ENCODE measurements at places on chromosomes 11 and 22.

- no peak for DNase-seq
Measured at GRCh38 chr11:75260396-75261170, 20.0 kb downstream of the TPBGL start.

DNA sequence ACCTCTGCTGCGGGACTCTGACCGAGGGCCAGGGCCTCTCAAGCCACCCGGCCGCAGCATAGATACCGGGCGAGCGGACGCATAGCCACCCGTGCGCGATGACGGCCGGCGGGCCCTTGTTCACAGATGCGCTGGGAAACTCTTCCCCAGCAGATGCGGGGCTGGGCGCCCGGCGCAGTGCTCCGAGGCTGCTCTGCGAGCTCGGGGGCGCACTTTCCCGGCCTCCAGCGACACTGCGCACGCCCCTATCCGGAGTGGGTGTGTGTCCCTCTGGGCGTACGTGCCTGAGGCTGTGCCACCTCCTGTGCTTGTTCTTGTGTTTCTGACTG, 104.7 kb upstream of the E2F8 start:
- no peak for DNase-seq

DNA sequence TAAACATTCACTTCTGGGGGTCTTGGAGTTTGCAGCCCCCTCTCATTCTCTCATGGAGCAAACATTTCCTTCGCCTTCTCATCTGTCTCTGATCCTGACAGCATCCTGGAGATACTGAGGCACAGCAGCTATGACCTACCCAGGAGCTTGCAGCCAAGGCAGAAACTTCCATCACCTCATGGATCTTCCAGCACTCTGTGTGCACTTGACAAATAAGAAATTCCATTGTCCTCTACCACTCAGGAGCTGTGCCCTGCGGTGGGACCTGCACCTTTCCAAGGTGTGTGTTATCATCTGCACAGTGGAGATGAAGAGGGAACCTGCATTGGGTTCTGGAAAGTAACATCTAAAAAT, 49.1 kb downstream of the GGTLC2 start:
- DNase-seq: no peak

DNA sequence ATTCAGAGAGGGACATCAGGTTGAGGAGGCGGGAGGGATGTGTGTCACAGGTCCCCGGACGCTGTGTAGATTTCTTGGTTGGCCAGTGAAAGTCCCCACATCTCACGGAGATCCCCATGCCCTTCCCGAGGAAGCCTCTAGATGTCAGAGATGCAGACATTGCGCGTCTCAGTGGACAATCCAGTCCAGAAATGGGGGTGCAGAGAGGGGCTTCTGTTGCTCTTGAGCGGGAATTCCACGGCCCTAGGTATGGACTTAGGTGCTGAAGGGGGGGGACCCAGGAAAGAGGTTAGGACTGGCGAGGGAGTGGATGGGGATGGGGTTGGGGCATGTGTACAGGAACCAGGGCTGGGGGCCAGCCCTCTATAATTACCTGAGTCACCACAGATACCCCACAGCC, 7.0 kb downstream of the THY1 start:
- DNase-seq: no peak

GRCh38 chr22:37634417-37634924, 5.0 kb upstream of the SH3BP1 start:
- no peak for DNase-seq

DNA sequence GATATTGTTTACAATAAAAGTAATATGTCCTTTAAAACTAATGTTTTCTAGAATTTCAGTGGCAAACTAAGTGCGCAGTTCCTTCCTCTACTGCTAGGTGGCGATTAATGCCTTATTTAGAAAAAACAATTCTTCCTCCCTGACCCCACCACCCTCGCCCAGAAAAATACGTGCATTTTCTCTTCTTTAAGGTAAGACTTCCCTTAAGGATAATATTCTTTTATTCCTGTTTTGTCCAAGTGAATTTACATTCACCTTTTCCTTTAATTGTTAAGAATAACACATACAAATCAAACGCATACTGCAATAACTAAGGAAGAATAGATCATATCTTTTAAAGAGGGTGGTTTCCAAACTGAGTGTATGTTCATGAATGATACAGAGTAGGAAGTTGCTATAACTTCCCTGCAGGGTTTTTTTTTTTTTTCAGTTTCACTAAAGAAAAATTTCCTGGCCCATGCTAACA, 17.0 kb upstream of the PSMA1 start:
- no peak for DNase-seq

DNA sequence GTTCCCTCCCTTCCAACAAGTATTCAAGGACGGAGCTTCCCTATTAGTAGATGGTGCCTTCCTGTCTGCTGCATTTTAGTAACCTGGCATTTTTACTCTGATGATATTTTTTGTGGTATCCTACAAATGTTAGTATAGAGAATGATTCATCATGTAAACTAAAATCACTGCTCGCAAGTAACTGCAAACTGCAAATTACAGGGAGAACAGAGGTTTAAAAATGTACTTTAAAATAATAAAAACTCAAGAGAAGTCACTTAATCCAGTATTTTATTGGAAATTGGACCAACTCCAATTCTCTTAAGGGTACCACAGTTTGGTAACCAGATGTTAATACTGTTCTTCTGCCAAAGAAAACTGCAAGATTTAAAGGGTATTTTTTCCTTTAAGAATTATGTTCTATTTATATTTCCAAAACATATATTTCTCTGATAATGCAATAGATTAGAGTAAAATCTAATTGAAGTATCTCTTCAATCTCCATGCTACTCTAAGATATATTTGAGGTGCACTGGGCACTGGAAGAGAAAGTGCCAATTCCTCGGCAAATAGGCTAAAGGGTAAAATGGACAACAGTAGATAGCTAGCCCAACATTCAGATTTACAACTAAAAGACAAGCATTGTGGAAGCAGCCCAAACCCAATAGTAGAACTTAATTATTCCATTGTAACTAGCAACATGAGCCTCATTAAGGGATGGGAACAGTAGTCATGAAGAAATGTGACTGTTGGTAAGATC, 298.0 kb downstream of the TTC28 start:
- no peak for DNase-seq

- no peak for DNase-seq
Measured at GRCh38 chr11:128500493-128500892, 86.9 kb downstream of the ETS1 start.

GRCh38 chr11:94132152-94132558, 3.5 kb downstream of the PANX1 start:
- DNase-seq: no peak

- DNase-seq: no peak
Measured at GRCh38 chr22:20430101-20430719, 7.4 kb downstream of the SCARF2 start.

- no peak for DNase-seq
Measured at GRCh38 chr11:104254347-104254746, 90.4 kb upstream of the PDGFD start.

DNA sequence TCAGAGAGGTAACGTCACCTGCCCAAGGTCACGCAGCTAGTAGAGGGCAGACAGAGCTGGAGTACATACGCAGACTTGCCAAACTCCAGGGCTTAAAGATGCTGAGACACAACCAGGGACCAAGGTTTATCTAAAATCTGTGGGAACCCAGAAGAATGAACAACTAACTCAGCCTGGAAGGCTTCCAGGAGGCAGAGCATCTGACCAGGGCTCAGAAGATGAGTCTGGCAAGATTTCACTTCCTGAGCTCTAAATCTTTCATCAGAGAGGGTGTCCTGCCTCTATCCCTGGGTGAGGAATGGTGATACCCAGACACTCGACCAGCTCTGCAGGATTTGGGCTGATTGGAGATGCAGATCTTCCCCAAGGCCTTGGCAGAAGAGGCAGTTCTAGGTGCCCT, 9.1 kb downstream of the GAL3ST1 start:
- DNase-seq: no peak

DNA sequence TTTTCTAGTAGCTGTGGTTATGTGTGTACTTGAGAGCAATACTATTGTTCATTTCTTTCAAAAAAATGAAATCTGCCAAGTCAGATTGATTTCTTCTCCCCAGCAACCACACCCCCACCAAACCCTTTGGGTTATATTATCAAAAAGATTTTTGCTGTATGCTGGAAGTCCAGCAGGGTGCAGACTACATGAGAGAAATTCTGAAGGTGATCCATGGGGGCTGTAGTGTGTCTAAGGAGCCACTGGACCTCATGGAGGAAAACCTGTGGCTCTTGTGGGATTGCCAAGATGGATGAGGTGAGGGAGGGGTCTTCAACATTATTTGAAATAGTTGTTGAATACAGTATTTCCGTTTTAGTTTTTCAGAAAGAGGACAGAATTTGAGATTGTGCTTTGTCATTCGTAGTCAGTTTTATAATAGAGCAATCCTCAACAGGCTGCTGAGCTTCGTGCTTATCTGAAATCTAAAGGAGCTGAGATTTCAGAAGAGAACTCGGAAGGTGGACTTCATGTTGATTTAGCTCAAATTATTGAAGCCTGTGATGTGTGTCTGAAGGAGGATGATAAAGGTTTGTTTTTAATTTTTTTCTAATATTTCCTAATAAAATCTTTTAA, 3.1 kb downstream of the EIF3M start:
- DNase-seq: no peak

- DNase-seq: no peak
Measured at GRCh38 chr11:32439501-32440210, 4.3 kb upstream of the WT1 start.

DNA sequence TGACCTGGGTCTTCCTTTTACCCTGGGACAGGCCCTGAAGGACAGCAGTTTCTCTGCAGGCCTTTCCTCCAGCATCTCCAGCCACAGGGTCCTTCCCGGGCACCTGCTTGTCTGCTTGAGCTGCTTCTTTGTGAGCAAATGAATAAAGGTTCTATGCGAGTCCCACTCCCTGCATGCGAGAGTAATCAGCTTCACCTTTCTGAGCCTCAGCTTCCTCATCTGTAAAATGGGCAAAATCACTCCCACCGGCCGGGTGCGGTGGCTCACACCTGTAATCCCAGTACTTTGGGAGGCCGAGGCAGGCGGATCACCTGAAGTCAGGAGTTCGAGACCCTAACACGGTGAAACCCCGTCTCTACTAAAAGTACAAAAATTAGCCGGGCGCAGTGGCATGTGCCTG, 31.1 kb downstream of the IFT27 start:
- no peak for DNase-seq
